Bronchial epithelial cell (primary cell): ENCODE measurements at places on chromosomes 7 and 10. TPM values are rescaled to one million over a fixed set of nuclear protein-coding genes. Genes with fewer than 3 reads are reported as not detected.

The ZPBP gene
- total RNA-seq: not detected in 2 replicates

The LIPM gene
- not detected in 2 replicates for total RNA-seq

The FAM13C gene
- total RNA-seq: under 0.01 TPM in 1 of 2 replicates, not detected in the other

The PNLIPRP3 gene
- total RNA-seq: 53.2 and 67.8 TPM in 2 replicates

The IPMK gene
- 6.3 and 8.3 TPM in 2 replicates for total RNA-seq

The ATOH7 gene
- under 0.01 TPM in 1 of 2 replicates, not detected in the other for total RNA-seq

The ANXA8 gene
- 79.4 and 176 TPM in 2 replicates for total RNA-seq

The SPOCK2 gene
- 0.13 and 0.26 TPM in 2 replicates for total RNA-seq

The CRYGN gene
- not detected in 2 replicates for total RNA-seq
